Stimulated activated CD4-positive, alpha-beta T cell treated with anti-CD3 and anti-CD28 coated beads, Interleukin-2, amount 100 ng/mL, for 24 hours (primary cell): ENCODE measurements at places on chromosomes 5 and 9.

DNA sequence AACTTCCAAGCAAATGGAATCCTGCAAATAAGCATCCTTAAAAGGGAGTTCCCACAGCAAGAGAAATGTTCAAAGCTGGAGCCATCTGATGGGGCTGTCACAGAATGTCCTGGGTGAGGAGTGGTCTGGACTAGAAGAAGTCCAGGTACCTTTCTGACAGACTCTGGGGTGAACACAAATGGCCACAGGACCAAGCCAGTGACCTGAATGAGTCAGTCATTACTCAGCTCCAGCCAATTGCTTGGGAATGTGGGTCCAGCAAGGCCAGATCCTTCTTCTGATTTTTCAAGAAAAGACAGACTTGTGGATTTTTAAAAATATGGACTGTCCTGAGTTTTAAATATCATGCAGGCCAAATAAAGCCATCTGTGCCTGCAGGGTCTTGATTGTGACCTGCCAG is 30.1 kb downstream of the GALNT10 start:
- DNase-seq: no peak

- DNase-seq: no peak
Observed at GRCh38 chr9:15404171-15404570, 18.5 kb upstream of the SNAPC3 start.

DNA sequence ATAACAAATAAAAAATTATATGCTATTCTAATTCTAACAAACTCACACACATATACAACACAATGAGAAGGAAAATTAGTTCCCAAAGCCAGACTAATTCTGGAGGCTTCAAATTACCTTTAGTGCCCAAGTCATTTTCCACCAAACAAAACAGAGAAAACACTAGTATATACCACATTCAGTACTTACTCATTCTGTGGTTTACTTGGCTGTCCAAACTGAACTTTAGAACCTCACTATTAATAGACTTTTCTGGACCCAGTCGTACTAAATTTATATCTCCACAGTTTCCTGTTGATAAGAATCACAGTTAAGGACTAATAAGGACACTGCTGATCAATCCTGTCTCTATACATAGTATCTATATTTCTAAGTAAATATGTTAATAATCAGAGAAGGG is 66.4 kb downstream of the SETX start:
- no peak for DNase-seq

DNA sequence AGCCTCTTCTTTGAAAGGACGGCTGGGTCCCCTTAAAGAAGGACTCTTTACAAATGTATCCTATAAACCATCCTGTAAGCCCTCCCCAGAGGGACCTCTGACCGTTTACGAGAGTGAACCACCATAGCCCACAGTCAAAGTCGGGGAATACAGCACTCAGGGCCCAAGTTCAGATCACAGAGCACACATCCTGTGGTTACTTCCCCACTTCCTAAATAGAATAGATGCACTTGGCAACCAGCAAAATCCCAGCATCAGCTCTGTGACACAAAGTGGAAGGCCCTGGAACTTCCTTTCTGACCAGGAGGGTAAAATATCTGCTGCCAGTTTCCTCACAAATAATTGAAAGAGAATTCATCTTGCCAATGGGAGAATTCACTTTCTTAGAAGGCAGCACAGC is 6.9 kb upstream of the IGFBPL1 start:
- no peak for DNase-seq

- no peak for DNase-seq
Observed at GRCh38 chr5:130705368-130705767, 459.7 kb downstream of the HINT1 start.

- DNase-seq: no peak
Observed at GRCh38 chr5:13508559-13508958, 435.9 kb downstream of the DNAH5 start.
